Astrocyte (in vitro differentiated cells and primary cell): ENCODE measurements at places on chromosomes 1 and 21. TPM values are rescaled to one million over a fixed set of nuclear protein-coding genes. Genes with fewer than 3 reads are reported as not detected.

The ATP6V1G3 gene
- total RNA-seq = not detected in 2 replicates

The LDLRAD1 gene
- total RNA-seq = not detected in 2 replicates

The AMY2A gene
- total RNA-seq = not detected in 2 replicates

The TRIM67 gene
- total RNA-seq = 0.89 and 1.1 TPM in 2 replicates

The PPIAL4G gene
- total RNA-seq = not detected in 2 replicates

The CDC73 gene
- 72.9 and 77.7 TPM in 2 replicates for total RNA-seq

The LCE2B gene
- not detected in 2 replicates for total RNA-seq

The OLFML2B gene
- total RNA-seq = 14.7 and 22.9 TPM in 2 replicates

The UMODL1 gene
- total RNA-seq = 0.10 TPM in 1 of 2 replicates, not detected in the other

The ADORA3 gene
- total RNA-seq = not detected in 2 replicates

DNA sequence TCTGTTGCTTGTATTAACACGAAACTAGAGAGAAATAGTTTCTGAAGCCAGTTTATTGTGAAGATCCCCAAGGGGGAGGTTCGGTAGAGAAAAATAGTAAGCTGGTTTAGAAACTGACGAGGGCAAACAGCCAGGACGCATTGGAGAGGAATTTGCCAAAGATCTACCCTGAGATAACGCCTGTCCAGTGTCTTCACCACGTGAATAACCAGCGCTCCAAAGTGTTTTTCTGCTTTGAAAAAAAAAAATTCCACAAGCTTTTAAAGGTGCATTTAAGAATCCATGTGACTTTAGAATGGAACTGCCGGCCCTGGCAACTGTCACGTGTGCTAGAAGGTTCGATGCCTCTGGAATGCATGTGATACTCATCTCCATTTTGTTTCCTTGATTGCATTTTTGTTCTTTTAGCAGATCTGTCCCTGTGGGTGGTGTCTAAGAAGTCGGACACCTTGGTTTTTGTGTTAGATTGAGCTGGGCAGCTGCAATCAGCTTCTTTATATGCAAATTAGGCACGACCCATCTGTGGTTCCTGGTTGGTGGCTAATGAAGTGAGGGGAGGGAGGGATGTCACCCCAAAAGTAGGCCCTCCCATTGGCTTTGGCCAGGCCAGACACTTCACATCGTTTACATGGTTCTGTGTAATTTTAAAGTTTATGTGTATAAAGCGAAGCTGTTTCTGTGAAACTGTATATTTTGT lies 1.3 kb upstream of the THAP3 start:
- DNase-seq = no peak

DNA sequence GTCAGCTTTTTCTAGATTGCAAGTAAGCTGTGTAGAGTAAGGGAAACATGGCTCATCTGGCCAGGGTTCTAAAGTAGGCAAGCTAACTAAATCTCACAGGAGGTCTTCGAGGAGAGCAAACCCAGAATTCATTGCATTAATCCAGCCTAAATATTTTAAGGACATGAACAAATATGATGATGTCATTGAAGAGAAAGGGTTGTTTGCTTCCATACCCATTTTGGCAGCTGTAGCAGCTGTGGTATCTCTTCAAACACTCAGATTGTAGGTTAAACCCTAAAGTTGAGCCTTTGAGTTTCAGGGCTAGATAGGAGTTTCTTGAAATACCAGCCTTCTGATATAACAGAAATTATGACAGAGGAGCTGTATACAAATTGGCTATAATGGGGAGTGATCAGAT lies 200.5 kb upstream of the C1orf105 start:
- no peak for DNase-seq

- no peak for DNase-seq
These were observed 26.6 kb downstream of the SLC22A15 start for GRCh38 chr1:116002781-116003420.

GRCh38 chr1:92948071-92948470 lies 13.2 kb downstream of the DIPK1A start:
- DNase-seq = no peak

GRCh38 chr1:106768501-106768900 lies 288.0 kb upstream of the PRMT6 start:
- peak; percentile 29 for DNase-seq

DNA sequence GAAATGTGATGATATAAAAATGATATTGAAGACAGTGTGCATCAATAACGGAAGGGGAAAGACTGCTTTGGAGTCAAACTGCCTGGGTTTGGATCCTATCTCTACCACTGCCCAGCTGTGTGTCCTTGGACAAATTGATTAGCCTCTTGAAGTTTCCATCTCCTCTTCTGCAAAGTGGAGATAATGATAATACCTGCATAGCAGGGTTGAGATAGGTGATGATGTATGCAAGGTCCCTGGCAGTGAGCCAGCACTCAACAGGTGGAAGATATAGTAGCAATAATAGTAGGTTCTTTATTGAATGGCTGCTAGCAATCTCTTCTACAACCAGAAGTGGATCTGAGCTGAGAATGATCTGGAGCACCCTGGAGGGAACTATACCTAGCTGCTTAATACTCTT lies 166.7 kb downstream of the MIS18A start:
- DNase-seq = no peak

DNA sequence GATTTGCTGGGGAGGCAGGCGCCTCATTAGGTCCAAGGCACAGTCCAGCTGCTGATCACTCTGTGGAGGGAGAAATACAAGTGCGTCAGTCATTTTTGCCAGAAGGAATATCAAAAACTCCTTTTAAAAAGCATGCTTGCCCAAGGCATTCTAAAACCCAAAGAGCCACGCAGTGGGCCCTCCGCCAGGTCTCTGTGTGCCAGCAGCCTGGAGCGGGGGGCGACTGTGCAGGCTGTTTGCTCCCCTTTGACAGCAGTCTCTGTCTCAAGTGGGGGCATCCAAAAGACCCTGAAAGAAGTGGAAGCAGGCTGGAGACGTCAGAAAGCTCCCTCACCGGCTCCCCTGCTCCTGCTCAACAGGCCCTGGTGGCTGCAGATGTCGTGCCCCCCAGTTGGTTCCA lies 65.6 kb downstream of the CAPZB start:
- no peak for DNase-seq

DNA sequence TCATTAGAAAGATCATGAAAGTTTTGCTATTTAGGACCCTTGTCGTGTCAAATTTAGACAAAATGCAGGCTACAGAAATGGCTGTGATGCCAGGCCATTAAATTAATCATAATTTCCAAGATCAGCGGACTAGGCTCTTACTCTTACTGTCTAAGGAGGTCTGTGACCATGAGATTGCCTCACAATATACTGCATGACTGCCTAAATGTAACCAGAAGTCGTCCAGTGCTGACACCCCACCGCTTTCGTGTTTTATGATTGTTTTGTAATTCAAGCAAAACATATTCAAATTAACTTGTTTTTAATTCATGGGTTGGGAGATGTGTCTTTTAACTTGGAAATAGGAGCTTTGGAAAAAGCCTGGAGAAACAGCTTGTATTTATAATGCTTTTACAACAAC lies 947.5 kb downstream of the BRINP3 start:
- DNase-seq = no peak

- DNase-seq = no peak
These were observed 3.3 kb downstream of the NCSTN start for GRCh38 chr1:160346463-160346862.

DNA sequence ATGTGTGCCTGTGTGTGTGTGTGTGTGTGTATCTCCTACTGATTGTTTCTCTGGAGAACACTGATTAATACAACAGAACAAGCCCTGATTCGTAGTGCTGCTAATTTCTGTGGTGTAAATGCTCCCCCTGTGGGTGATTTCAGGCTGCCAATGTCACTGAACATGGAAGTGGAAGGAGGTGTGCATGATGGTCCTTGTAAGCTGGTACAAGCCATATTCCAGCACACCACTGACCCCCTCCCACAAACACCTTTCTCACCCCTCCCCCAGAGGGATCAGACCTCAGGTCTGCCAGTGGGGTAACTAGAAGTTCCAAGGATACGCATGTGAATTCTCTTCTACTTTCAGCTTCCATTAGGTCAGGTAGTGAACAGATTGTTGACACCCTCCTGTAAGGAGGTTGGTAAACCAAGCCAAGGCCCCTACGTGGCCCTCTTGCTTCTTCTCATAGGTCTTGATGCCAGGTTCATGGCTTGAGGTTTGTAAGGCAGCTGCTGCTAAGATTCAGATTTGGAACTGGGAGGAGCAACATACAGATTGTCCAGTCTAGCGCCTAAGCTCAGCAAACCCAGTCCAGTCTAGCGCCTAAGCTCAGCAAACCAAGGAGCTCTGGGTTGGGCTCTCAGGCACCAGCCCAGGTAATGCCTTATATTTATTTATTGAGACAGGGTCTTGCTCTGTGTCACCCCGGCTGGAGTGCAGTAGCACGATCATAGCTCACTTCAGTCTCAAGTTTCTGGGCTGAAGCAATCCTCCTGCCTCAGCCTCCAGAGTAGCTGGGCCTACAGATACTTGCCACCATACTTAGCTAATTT lies 38.7 kb downstream of the DHCR24 start:
- DNase-seq = no peak

- DNase-seq = peak; percentile 39
These were observed 40.7 kb downstream of the RPS6KA1 start for GRCh38 chr1:26570287-26570686.

GRCh38 chr1:158675563-158676323 lies 10.8 kb downstream of the SPTA1 start:
- no peak for DNase-seq

DNA sequence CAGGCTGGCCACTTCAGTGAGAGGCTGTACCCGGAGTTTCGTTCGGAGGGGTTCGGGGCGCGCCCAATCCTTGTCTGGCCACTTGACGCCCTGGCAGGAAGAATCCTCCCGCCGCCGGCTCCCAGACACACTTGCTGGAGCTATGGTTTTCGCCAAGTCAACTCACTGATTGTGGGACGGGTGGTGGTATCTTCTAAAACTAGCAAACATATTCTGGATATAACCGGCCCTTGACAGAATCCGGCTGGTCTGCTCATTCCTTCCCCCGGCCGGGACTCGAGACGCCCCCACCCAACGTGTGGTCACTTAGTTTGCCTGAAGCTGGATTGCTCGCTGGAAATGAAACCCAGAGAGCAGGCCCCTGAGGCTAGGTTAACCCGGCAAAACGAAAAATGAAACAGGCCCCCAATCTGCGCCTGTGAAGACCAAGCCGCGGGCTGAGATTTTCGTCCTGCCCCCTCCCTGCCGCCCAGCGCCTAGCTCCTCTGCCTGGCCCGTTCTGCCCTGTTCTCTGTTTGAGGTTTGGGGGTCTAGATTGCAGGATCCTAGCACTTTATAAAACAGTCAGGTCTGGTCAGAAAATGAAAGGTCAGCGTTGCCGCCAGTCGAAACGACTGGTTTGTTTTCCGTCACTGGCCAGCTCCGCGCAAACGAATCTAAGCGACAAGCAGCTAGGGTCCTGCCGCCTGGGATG lies 4.6 kb downstream of the GFI1 start:
- DNase-seq = no peak

DNA sequence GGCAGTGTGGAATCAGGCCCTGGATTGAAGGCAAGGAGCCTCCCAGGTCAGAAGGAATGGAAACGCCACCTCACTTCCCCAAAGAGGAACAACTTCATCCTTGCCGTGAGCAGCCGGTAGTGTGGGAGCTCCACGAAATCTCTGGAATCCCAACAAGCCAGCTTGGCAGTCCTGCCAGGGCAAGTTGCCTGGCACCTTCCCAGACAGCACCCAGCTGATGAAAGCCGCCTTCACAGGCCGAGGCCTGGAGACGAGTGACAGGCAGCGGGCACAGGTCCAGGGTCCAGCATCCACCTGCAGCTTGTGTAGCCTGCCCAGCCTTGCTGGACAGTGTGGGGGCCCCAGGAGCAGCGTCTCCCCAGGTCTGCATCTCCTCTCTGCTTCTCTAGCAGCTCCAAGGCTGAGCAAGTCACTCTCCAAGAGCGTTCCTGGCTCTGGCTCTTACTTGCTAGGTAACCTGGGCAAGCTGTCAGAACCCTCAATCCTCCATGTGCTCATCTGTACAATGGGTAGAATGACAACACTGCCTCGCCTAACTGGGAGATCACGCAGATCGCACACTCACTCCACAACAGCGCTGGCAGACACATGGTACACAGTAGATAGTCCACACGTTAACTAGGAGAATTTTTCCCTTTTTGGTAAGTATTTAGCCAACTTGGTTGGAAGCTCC lies 43.0 kb downstream of the ACOT7 start:
- DNase-seq = no peak

DNA sequence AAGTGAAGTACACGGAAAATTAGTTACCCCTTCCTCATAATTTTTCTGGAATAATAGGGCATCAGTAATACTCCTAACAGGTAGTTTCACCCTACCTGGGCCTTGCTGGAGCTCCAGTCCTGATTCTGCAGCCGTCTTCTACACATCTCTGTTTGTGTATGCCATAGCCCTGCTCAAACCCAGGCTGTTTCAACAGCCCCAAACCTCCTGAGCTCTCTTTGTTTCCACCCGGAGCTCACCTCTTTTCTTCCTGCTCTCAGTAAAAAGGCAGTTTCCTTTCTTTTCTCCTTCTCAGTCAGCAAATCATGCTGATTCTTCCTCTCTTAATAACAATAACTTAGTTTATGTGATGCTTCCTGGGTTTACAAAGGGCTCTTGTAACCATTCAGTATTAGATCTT lies 355.1 kb upstream of the RUNX1 start:
- no peak for DNase-seq

- DNase-seq = no peak
These were observed 36.8 kb downstream of the DHRS3 start for GRCh38 chr1:12581179-12581578.

DNA sequence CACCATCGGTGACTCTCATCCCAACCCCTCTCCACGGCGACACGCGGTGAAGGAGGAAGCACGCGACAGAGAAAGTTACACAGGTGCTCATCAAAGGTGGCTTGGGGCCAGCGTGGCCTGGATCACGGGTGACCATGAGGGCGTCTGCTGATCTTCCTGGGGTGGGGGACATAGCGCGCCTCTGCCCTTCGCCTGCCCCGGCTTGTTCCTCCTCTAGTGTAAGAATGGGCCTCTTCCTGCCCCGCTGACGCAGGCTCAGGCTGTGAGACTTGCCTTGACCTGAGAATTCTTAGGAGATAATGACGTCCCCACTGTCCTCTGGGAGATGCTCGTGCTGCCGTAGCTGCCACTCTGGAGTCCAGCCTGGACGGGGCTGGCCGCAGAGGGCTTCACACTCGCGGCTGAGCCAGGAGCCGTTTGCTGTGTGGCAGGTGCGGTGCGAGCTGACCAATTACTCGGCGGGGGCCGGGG lies 39.0 kb upstream of the TMEM52 start:
- DNase-seq = no peak
